ENCODE measurements at places on chromosomes 12 and 14.

GRCh38 chr14:104367866-104368750 is 211.5 kb upstream of the C14orf180 start:
- no peak for DNase-seq

GRCh38 chr12:80226576-80226975 is 127.2 kb downstream of the OTOGL start:
- DNase-seq = no peak

DNA sequence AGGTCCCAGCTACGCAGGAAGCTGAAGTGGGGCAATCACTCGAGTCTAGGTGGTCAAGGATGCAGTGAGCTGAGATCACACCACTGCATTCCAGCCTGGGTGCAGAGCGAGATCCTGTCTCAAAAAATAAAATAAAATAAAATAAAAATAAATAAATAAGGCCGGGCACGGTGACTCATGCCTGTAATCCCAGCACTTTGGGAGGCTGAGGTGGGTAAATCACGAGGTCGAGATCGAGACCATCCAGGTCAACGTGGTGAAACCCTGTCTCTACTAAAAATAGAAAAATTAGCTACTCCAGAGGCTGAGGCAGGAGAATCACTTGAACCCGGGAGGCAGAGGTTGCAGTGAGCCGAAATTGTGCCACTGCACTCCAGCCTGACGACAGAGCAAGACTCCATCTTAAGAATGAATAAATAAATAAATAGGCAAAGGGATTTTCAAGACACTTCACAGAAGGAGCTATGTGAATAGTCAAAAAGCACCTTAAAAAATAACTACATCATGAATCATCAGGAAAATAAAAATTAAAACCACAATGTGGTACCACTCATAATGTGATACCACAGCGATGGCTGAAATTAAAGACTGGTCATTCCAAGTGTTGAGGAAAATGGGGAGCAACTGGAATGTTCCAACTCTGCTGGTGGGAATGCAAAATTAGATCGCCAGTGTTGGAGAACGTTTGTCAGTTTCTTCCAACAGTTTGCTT is 92.9 kb upstream of the TBX3 start:
- DNase-seq = no peak

GRCh38 chr12:58067610-58068387 is 126.4 kb downstream of the ATP23 start:
- no peak for DNase-seq
